ENCODE measurements at places on chromosomes 1 and 21.
A peak's percentile ranks its signal among the peaks of the same experiment; 100 is the strongest.

GRCh38 chr1:17572264-17572985 lies 32.9 kb downstream of the ARHGEF10L start:
- DNase-seq = no peak

GRCh38 chr1:223456747-223457146 lies 63.5 kb downstream of the CCDC185 start:
- no peak for DNase-seq

DNA sequence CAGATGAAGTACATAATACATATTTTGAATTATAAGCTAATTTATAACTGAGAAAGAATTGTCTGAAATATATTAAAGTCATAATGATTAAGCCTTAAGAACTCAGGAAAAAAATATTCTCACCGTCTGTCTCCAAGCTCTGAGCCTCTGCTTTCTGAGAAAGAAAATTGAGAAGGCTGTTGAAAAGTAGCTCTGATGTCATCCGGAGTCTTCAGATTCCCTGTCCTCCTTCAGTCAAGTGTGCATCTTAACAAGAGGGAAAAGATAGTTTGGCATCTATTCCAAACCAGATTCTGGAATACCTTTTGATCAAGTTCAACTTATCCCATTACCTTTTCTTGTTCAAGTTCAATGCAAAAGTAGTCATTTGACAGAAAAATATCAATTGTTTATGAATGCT lies 50.6 kb downstream of the NRIP1 start:
- peak; percentile 54 for DNase-seq

GRCh38 chr1:236018885-236019453 lies 45.9 kb downstream of the NID1 start:
- peak; percentile 70 for DNase-seq

GRCh38 chr1:3340548-3341235 lies 113.8 kb upstream of the ARHGEF16 start:
- no peak for DNase-seq

DNA sequence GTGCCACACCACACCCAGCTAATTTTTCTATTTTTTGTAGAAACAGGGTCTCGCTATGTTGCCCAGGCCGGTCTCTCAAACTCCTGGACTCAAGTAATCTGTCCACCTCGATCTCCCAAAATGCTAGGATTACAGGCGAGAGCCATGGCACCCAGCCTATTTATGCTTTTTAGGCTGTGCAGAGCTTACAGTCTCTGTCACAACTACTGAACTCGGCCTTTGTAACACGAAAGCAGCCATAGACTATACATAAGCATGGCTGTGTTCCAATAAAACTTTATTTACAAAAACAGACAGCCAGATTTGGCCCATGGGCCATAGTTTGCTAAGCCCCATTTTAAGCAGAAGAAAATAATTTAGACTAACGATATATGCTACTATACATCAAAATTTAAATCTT lies 54.4 kb downstream of the NID1 start:
- no peak for DNase-seq

GRCh38 chr1:205475855-205476254 lies 20.0 kb upstream of the BLACAT1 start:
- DNase-seq = no peak

DNA sequence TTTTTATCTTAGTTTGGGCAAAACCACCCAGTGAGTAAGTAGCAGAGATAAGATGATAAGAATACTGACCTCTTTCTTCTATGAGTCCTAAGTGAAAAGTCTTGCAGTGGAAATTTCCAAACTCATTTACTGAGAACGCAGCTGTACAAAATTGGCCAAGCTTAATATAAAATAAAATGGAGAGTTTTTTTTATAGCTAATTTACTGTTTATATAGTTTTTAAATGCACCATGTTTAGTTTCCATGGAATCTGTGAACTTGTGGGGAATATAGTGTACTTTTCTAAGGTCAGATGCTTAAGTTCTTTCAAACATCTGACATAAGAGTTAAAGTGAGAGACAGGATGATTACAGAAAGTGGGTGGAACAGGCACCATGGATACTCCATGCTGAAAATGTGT lies 833.5 kb downstream of the ADGRL2 start:
- peak; percentile 1 for DNase-seq

- no peak for DNase-seq
These were observed 208.4 kb upstream of the ZC3H12A start for GRCh38 chr1:37265786-37266667.

GRCh38 chr1:24203404-24203803 lies 16.3 kb upstream of the IFNLR1 start:
- DNase-seq = no peak

GRCh38 chr1:76679534-76680152 lies 187.6 kb upstream of the ST6GALNAC5 start:
- DNase-seq = no peak

- no peak for DNase-seq
These were observed 6.6 kb upstream of the PNRC2 start for GRCh38 chr1:23953020-23953419.

DNA sequence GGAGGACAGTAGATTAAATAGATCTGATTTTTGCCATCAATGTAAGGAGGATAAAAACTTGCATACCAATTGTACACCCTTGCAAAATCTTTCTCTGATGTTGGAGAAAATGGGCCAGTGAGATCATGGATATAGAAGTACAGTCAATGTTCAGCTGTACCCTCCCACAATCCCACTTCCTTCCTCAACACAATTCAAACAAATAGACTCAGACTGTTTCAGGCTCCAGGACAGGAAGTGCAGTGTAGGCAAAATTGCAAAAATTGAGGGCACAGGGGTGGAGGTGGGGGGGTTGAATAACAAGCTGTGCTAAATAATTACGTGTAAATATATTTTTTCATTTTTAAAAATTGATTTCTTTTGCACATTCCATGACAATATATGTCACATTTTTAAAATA lies 3.9 kb upstream of the IFI44 start:
- no peak for DNase-seq

- no peak for DNase-seq
These were observed 41.4 kb upstream of the GOLT1A start for GRCh38 chr1:204255225-204255624.

- no peak for DNase-seq
These were observed 93.7 kb downstream of the ZSWIM5 start for GRCh38 chr1:45112661-45113060.

GRCh38 chr1:100703716-100704115 lies 15.8 kb upstream of the VCAM1 start:
- peak; percentile 68 for DNase-seq

GRCh38 chr1:81435175-81435574 lies 365.6 kb upstream of the ADGRL2 start:
- DNase-seq = no peak

- no peak for DNase-seq
These were observed 179.1 kb downstream of the FOXD2 start for GRCh38 chr1:47616906-47617305.

GRCh38 chr1:176515310-176515709 lies 52.3 kb downstream of the PAPPA2 start:
- peak; percentile 78 for DNase-seq

- no peak for DNase-seq
These were observed 16.6 kb upstream of the S100A11 start for GRCh38 chr1:152053375-152053774.

DNA sequence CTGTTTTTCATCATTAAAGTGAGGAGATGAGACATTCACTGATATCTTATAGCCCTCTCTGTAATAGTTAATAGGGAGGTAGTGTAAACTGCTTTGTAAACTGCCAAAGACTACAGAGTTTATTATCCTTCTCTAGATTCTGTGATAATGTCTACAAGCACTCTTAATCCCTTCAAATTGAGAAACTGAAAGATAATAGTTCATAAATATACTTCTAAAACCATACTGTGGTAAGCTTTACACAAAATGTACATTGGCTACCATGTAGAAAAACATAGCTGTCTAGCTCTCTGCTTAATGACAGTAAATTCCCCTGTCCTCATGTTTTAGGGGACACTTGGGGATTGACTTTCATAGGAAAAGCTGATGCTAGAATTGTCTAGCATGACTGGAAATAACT lies 39.6 kb downstream of the CXADR start:
- DNase-seq = no peak

DNA sequence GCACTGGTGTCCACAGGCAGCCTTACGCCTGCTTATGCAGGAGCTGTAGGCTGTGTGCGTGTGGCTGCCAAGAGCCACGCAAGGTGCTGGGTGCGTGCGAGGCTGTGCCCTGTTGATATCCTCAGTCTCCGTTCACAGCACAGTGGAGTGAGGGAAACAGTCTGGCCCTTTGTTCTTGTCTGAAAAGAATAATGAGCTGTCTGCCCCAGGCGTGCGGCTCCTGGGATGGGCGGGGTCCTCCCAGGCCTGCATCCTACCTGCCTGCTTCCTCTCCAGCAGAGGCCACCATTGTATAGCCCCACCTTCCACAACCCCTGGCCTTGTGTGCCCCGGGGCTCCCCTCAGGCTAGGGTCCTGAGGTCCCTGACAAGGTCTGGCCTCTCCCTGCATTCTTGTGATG lies 47.0 kb upstream of the KDM4A start:
- DNase-seq = no peak

DNA sequence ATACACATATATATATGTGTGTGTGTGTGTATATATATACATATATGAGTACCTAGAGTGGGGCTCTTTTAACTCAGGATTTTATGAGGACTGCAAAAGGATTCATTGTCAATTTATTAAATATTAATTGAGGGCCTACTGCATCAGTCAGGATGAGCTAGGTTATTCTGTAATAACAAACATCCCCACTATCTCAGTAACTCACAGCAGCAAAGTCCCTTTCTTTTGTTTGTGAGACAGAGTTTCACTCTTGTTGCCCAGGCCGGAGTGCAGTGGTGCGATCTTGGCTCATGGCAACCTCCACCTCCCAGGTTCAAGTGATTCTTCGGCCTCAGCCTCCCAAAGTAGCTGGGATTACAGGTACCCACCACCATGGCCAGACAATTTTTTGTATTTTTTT lies 63.8 kb upstream of the FAM20B start:
- DNase-seq = no peak

DNA sequence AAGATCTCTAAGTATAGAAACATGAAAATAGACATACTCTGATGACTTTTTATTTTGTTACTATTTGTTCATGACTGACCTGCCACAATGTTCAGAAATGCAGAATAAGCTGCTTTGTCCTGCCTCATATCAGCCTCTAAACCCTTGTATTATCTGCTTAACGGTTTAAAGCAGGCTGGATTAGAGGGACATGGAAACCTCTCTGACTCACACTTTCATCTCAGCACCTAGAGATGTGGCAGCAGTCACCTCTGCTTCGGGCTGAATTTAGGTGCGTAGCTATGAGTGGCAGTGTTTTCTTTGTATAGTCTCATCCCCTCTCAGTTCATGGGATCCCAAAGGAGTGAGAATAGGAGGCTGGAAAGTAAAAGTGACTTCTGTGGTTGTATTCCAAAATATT lies 255.4 kb downstream of the RGS7 start:
- DNase-seq = peak; percentile 2

DNA sequence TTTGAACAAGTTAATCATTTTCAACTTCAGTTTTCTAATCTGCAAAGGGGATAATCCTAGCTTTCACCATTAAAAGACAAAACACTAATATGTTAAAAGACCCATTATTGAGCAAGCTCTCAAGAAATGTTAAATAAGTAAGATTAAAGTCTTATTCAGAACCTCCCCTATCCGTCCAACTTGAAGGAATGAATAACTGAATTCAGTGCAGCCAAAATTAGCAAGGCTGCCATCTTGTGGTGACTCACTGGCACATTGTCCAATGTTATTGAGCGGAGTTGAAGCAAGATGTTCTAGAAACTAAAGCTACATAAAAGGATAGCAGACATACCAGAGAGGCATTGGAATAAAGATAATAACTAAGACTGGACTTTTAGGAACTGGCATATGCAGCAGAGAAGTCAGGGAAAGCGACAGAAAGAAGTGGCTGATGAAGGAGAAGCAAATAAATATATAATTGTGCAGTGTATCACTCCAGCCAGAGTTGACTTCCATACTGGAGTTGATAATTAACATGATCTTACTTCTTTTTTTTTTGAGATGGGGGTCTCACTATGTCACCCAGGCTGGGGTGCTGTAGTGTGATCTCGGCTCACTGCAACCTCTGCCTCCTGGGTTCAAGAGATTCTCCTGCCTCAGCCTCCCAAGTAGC lies 8.2 kb upstream of the CAP1 start:
- peak; percentile 67 for DNase-seq

GRCh38 chr21:41167348-41168342 lies at the start of gene BACE2:
BACE2 (plus strand) TSS chr21:41168160; CDS start chr21:41168264, 104 bp downstream.
- DNase-seq = peak; percentile 75

- peak; percentile 49 for DNase-seq
These were observed 5.3 kb upstream of the PFKL start for GRCh38 chr21:44294391-44295162.

- no peak for DNase-seq
These were observed 397.8 kb upstream of the VAMP3 start for GRCh38 chr1:7373251-7373650.

GRCh38 chr1:109198745-109199144 lies 15.0 kb upstream of the SARS1 start:
- DNase-seq = no peak

DNA sequence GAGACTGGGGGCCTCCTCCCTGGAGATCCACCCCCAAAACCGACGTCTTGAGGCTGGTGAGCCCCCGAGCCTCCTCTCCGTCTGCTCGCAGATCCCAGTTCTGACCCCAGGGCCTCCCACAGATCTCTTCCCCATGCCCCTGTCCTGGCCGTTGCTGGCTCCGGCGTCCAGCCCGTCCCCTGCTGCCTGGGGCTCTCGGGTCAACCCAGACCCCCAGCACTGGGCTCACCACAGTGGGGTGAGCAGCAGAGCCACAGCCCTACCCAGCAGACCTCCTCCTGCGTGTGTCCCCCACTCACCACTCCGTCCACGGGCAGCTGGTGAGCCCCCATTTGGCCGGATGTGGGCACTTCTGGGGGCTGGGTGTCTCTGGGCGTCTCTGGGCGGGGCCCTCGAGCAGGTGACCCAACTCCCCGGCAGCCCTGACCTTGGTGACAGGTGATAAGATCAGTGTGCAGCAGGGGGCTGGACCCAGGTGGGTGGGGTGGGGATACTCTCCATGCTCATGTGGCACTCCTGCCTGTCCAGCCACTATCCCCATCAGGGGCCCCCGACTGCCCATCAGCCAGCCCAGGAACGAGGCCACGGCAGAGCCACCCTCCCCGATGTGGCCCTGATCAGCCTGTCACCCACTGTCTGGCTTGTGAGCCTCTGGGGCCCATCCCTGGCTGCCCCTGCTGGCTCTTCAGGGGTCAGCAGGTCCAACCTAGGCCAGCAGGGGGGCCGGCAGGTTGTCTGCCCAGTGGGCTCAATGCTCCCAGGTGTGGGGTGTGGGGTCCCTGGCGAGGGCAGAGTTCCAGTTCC lies 709 bp downstream of the TNFRSF14 start:
- no peak for DNase-seq

DNA sequence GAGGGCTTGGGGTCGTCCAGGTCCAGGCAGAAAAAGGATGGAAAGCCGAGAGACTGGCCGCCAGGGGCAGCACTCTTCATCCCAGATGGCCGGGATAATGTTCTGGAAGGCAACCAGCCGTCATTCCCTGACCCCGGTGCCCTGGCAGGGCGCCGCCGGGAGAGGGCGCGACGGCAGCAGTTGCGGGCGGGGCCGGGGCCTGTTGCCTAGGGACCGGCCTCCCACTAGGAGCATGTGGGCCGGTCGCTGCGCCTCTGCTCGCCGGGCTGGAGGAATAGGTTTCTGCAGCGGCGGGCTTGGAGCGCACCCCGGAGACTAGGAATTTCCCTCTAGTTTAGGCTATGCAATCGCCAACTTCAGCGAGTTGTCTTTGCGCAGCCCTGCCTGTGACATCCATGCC lies 11.0 kb downstream of the DMRTB1 start:
- peak; percentile 74 for DNase-seq

All from fibroblast of upper back skin (primary cell).